ENCODE measurements at places on chromosomes 1 and 21.
A peak's percentile ranks its signal among the peaks of the same experiment; 100 is the strongest.

GRCh38 chr1:81439046-81439823 lies 361.5 kb upstream of the ADGRL2 start:
- no peak for DNase-seq

DNA sequence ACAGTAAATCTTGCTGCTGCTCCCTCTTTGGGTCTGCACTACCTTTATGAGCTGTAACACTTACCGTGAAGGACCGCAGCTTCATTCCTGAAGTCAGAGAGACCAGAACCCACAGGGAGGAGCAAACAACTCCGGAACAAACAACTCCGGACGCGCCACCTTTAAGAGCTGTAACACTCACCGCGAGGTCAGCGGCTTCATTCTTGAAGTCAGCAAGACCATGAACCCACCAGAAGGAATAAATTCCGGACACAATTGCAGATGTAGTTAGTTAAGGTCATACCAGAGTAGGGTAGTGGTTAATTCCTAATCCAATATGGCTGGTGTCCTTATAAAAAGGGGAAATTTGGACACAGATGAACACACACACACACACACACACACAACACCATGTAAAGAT lies 37.7 kb downstream of the VTCN1 start:
- DNase-seq = no peak

GRCh38 chr1:8598060-8598724 lies 219.2 kb downstream of the RERE start:
- DNase-seq = no peak

GRCh38 chr21:44514218-44514520 lies 25.8 kb downstream of the KRTAP10-1 start:
- DNase-seq = no peak

GRCh38 chr1:81600363-81600762 lies 200.4 kb upstream of the ADGRL2 start:
- DNase-seq = no peak

DNA sequence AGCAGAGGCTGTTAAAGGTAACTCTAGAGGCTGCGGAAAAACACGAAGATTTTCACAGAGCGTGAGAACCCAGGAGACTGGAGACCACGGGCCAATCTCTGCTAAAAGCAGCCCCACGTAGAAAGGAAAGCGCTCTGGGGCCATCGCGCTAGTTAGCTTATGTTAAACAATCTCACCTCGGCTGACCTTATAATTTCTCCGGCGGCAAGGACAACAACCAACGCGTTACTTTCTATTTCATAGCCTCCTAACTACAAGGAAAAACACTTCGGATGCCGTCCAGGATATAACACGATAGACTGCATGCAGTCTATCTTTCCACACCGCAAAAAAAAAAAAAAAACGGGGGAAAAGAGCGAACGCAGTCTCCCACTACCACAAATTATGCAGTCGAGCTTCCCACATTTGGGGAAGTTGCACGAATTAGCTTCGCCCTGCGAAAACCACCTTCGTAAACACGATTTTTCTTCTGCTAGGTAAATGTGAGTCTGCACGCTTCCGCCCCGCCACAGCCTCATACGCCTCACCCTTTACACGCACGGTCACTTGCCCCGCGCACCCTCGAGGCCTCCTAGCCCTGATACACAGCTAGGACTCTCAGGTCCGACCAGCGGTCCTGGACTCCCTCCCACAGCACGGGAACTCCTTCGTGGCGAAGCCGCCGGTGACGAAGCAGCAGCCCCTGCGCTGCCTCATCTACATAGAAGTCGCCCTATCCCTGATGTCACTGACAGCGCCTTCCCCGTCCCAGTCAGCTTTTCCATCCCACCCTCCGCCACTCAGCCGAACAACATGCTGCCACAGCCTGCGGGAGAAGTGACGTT lies 87.8 kb downstream of the PRKAB2 start:
- DNase-seq = peak; percentile 42

- no peak for DNase-seq
These were observed 36.7 kb downstream of the KCNQ4 start for GRCh38 chr1:40820251-40820797.

- DNase-seq = no peak
These were observed 1707.7 kb downstream of the BRINP3 start for GRCh38 chr1:188769936-188770335.

- DNase-seq = no peak
These were observed 18.4 kb downstream of the CTXND2 start for GRCh38 chr1:150905301-150905700.

- DNase-seq = no peak
These were observed 38.6 kb downstream of the SSBP3 start for GRCh38 chr1:54367613-54368012.

- DNase-seq = no peak
These were observed 143.4 kb upstream of the CHRM3 start for GRCh38 chr1:239243006-239243405.

DNA sequence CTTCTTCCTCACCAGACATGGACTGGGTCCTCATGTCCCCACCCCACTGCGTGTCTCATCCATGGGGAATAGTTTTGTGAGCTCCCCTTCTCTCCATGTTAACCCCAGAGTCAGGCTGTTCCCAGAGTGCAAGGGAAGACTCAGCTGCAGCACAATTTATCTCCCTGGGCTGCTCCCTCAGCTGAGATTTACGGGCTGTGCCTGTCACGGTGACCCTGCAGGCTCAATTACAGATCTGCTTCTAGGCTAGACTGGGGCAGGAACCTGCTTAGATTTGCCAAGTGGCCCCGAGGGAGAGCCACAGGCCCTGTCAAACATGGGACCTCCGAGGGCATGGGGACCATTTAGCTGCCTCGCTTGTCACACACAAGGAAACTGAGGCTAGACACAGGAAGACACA lies 37.8 kb downstream of the CDCP2 start:
- DNase-seq = no peak

GRCh38 chr1:152942161-152942560 lies 4.8 kb upstream of the SPRR5 start:
- DNase-seq = no peak

GRCh38 chr1:219372916-219373615 lies 199.4 kb downstream of the LYPLAL1 start:
- no peak for DNase-seq

- DNase-seq = no peak
These were observed 26.1 kb upstream of the FHAD1 start for GRCh38 chr1:15220825-15221431.

- no peak for DNase-seq
These were observed 36.0 kb downstream of the FAM177B start for GRCh38 chr1:222772996-222773379.

- no peak for DNase-seq
These were observed 183.3 kb downstream of the NFIA start for GRCh38 chr1:61265665-61266064.

- DNase-seq = no peak
These were observed 33.3 kb downstream of the TMEM51 start for GRCh38 chr1:15186846-15187151.

GRCh38 chr1:38028671-38029070 lies 16.1 kb downstream of the UTP11 start:
- no peak for DNase-seq

DNA sequence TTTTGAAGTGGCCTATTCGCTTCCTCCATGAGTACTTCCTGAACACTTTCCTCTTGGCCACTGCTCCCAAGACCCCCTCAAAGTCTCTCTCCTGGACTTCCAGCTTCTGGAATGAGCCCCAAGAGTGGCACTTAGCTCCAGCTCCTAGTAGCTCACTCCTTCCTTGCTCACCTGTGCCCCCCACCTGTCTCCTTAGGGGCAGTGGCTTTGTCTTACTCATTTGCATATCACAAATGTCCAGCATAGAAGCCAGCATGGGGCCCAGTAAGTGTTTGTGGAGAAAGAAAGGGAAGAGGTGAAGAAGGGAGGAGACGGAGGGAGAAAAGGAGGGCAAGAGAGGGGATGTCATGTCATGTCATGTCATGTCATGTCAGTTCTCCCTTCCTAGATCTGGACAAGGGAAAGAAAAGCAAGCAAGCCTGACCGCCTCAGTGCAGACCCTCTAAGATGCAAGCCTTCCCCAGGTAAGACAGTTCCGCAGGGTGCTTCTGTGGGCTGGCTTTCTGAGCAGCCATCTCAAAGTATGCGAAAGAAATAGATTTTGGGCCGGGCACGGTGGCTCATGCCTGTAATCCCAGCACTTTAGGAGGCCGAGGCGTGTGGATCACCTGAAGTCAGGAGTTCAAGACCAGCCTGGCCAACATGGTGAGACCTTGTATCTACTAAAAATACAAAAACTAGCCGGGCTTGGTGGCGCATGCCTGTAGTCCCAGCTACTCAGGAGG lies 6.9 kb upstream of the MX1 start:
- DNase-seq = no peak

GRCh38 chr1:82706741-82707140 lies 906.0 kb downstream of the ADGRL2 start:
- DNase-seq = no peak

DNA sequence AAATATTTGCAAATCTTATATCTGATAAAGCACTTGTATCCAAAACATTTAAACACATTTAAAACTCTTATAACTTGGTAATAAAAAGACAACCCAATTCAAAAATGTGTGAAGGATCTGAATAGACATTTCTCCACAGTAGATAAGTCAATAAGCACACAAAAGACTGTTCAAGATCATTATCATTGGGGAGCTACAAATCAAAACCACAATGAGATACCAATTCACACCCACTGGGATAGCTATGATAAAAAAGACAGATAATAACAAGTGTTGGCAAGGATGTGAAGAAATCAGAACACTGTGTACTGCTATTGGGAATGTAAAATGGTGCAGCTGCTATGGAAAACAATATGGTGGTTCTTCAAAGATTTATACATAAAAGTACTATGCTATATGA lies 5.1 kb upstream of the LIN9 start:
- DNase-seq = no peak

- no peak for DNase-seq
These were observed 4.8 kb downstream of the BARHL2 start for GRCh38 chr1:90712153-90712856.

- no peak for DNase-seq
These were observed 71.9 kb downstream of the ADARB1 start for GRCh38 chr21:45146306-45146705.

DNA sequence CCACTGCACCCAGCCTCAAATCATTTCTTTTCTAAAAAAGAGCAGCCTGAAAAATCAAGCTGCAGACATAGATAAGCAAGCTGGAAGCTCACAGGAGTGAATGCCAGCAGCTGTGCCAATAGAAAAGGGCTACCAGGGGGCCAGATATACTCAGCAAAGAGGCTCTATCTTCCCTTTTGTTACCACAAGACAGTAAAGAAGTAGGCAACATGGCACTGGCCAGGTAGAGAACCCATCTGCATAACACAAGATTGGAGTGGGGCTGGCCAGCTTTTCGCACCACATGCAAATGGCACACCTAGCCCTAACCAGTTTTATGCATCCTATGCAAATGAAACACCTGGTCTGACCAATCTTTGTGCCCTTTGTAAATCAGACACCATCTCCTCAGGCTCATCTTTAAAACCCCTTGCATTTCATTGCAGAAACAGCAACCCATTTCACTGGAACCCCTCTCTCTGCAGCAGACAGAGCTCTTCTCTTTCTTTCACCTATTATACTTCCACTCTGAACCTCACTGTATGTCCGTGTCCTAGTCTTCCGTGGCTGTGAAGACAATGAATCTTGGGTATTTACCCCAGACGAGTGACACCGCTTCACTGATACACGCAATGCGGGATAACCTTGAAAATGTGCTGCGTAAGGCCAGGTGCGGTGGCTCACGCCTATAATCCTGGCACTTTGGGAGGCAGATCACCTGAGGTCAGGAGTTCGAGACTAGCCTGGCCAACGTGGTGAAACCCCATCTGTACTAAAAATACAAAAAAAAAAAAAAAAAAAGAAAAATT lies 15.1 kb downstream of the CASP9 start:
- DNase-seq = no peak

DNA sequence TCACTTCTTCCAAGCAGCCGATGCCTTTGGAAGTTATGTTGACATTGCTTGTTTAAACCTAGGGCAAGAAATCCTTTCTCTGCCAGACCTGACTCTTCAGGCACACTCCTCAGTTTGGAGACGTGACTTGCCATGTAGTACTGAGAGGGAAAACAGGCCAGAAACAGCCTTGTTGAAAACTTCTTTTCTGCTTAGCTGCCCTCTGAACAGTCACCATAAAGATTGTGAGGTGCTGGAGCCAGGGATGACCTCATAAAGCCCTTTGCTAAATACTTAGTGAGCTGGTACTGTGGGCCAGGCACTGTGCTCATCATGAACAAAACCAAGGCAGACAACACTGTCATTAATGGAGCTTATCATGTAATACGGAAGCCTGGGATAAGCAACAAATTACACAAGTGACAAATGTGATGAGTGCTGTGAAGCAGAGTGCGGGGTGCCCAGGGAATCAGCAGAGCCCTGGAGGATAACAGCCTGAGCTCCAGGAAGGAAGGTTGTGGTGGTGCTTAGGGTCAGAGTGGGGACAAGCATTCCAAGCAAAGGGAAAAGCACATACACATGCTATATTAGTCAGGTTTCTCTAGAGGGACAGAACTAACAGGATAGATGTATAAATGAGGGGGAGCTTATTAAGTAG lies 42.4 kb downstream of the MTARC1 start:
- DNase-seq = no peak

GRCh38 chr1:24045771-24046170 lies 65.6 kb upstream of the SRSF10 start:
- DNase-seq = no peak

- peak; percentile 6 for DNase-seq
These were observed 140.1 kb upstream of the FMN2 start for GRCh38 chr1:239951511-239952140.

All from CD4-positive, alpha-beta T cell (primary cell).